ENCODE measurements at places on chromosomes 12 and 14.

DNA sequence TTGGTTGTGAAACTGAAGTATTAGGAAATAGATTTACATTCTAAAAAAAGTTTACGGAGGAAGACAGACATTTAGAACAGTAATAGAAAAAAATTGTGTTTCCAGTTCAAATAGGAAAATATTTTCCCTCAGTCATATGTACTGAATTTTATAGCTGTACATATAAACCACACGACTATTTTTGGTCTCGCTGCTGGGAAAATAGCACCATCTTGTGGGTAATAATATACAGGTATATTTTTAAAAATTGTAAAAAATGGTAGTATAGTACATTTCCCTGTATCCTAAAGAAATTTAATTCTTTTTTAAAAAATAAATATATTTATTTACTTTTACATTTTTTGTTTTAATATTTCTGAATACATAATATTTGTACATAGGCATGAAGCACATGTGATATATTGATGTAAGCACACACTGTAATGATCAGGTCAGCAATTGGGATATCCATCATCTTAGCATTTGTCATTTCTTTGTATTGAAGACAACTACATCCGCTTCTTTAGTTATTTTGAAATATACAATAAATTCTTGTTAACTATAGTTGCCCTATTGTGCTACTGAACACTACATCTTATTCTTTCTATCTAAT is 168.6 kb downstream of the ALX1 start:
- no peak for DNase-seq

GRCh38 chr12:103855036-103855712 is 14.1 kb upstream of the NT5DC3 start:
- DNase-seq: no peak

GRCh38 chr14:90864741-90865140 is 48.5 kb upstream of the TTC7B start:
- no peak for DNase-seq

GRCh38 chr14:103155826-103156394 is 32.6 kb downstream of the TNFAIP2 start:
- DNase-seq: no peak

DNA sequence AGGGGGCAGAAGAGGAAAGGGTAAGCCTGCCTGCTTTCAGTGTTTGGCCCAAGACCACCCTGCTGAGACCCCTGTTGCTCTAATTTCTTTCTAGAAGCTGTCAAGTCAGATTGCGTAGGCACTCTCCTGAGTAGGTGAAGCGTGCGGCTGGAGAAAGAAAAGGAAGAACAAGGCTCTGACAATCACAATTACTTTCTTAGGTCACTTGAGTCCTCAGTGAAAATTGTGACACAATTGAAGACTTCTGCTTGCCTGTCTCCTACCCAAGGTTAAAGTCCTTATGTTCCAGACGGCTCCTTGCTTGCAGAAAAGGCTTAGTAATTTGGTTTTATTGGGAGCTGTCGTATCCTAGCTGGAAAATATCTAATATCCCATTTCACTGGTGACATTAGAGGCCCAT is 721 bp upstream of the CTSG start:
- DNase-seq: no peak

DNA sequence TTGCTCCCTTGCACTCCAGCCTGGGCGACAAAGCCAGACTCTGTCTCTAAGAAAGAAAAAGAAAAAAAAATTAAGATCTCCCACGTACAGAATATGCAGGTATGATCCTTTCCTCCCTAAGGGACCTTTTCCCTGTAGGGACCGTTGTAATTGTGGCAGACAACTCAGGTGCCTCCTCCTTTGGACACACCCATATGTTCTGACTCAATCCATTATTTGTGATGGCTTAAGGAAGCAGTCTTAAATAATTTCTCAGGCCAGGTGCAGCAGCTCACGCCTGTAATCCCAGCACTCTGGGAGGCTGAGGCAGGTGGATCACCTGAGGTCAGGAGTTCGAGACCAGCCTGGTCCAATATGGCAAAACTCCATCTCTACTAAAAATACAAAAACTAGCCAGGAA is 53.1 kb downstream of the TMCC3 start:
- DNase-seq: no peak

All from activated CD4-positive, alpha-beta T cell treated with anti-CD3 and anti-CD28 coated beads, Interleukin-2, Interleukin-6, amounts not matched to agents 100 ng/mL and 50 ng/mL, durations not matched to agents 16 hours and 8 hours (primary cell).